ENCODE measurements at places on chromosomes 16 and 17.

DNA sequence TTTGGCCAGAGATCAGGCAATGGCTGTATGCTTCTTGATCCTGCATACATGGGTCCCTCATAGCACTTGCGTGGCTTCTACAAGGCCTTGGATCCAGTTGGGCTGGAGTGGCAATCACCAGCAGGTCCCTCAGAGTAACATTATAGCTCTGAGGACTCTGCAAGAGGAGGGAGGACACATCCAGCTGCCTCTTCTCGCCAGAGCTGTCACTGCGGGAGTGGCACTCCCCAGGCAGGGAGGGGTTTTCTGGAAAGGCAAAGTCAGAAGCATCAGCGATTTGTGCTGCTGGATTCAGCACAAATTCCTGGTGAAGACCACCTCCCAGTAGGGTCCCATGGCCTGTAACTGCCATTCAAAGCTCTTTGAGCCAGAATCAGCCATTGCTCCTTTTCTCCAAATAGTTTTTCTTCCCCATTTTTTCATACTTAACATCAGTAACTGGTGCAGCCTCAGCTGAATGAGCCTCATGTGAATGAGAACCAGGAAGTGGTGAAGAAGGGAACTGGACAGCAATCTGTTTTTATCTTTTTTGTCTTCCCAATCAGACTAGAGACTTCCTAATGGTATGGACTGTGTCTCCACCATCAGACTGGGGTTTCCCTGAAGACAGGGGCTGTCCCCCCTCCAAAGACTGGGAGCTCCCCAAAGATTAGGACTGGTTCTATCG lies 40.6 kb upstream of the HOXB13 start:
- DNase-seq = no peak

DNA sequence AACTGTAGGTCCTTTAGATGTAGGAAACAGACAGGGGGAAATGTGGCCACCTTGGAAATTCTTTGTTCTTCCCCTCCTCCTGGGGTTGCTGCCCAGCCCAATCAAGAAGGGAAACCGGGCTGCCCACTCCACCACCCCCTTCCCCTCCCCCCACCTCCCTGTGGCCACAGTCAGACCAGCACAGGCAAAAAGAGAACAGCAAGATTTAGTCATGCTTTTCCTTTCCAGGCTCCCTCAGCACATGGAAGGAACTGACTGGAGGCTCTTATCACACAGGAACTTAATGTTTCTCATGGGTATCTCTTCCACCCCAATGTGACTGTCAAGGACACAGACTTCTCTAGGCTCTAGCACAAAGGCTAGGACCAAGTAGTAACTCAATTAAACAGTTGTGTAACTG lies 3.0 kb upstream of the CCL1 start:
- no peak for DNase-seq

- no peak for DNase-seq
Observed at GRCh38 chr17:9479964-9480363, 95.7 kb downstream of the STX8 start.

GRCh38 chr16:84449156-84450140 lies 55.0 kb downstream of the MEAK7 start:
- no peak for DNase-seq

- DNase-seq = no peak
Observed at GRCh38 chr17:73731733-73732132, 87.5 kb upstream of the SDK2 start.

DNA sequence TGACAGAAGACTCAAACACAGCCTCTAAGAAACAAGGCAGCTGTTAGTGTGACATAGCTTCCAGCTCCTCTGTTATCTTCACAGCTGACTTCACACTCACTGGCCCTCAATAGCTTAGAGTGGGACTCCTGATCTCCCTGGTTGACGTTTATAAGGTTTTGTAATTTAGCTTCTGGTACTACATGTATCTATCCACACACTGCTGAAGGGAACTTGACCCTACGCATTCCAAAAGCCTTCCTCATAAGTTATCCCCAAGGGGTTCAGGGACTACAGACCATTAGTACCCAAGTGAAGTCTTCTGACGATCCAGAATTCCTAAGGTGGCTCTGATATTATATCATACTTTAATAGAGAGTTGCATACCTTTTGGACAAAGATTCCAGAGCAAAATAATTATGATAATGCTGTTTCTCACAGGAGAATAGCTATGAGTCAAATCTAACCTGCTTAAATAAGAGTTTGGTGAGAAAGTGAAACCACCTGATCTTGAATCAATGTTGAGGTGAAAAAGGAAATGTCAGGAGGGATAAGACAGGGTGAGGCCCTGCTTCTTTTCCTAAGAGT lies 14.5 kb downstream of the ACACA start:
- no peak for DNase-seq

DNA sequence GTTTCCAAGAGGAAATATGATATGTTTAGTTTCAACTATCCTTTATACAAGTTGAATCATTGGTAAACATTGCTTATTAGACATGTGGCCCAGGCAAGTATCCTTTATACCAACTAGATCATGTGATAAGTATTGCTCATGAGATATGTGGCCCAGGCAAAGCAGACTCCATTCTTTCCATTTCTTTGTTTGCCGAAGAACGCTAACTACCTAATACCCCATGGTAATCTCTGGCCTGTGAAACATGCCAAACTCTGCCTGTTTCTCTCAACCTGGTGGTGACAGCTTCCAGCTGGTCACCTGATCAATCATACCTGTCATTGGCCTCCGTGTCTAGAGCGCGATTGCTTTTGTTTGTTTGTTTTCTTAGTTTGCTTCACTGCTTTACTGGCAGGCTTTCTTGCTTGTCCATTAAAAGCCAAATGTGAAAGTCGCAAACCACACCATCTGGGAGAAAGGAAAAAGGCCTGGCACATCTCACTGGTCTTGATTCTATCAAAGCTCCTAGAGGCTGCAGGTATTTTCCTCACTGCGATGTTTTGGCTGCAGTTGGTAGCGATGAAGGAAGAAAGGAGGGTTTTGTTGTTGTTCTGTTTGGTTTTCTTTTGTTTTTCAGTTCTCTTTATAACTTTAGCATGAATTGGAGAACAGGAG lies 686.2 kb downstream of the KCNJ2 start:
- no peak for DNase-seq

Measured in activated naive CD4-positive, alpha-beta T cell treated with Interleukin-2 at 50 U/mL for 16 hours (primary cell).